ENCODE measurements at places on chromosomes 2 and 18.

- peaks cover 17% of the 10 kb centered on the region for H3K4me1 ChIP-seq
- peaks cover 22% of the 10 kb centered on the region for H3K27me3 ChIP-seq
- H3K4me3 ChIP-seq: no peak overlapping the region
- H3K27ac ChIP-seq: peak overlapping the region; percentile 11
These were observed 4.7 kb upstream of the IL1RL2 start for GRCh38 chr2:102181919-102182635.

GRCh38 chr2:205755923-205756322 lies 73.6 kb downstream of the NRP2 start:
- H3K4me3 ChIP-seq: no peak overlapping the region
- H3K4me1 ChIP-seq: peaks cover 71% of the 10 kb centered on the region
- DNase-seq: no peak

DNA sequence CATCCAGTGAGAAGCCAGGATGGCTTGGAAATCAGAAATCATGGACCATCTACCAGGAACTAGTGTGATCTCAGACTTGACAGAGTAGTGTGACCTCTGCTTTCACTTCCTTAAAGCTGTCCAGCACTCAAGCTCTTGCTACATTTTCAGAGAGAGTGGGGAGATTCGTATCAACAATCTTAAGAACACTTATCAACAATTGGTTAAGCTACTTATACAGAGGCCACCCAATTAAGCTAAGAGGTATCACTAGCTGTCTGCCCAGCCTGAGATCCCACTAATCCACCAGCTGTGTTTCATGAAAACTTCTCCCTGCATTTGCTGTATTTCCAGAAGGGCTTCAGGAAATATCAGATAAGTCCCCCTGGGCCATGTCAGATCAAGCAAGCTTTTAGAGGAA lies 4.2 kb downstream of the RPRM start:
- no peak overlapping the region for H3K4me3 ChIP-seq
- DNase-seq: no peak
- no peaks in the 10 kb centered on the region for H3K36me3 ChIP-seq
- peaks cover 54% of the 10 kb centered on the region for H3K4me1 ChIP-seq
- peaks cover 15% of the 10 kb centered on the region for H3K27me3 ChIP-seq

- DNase-seq: no peak
- H3K4me3 ChIP-seq: no peak overlapping the region
- no peaks in the 10 kb centered on the region for H3K4me1 ChIP-seq
These were observed 243.8 kb downstream of the FAM210A start for GRCh38 chr18:13482618-13482945.

GRCh38 chr2:218010140-218010983 lies 7.6 kb upstream of the TNS1 start:
- peaks cover 38% of the 10 kb centered on the region for H3K4me1 ChIP-seq
- H3K4me3 ChIP-seq: peak overlapping the region; percentile 71
- no peaks in the 10 kb centered on the region for H3K36me3 ChIP-seq
- H3K27me3 ChIP-seq: peaks cover 45% of the 10 kb centered on the region

- no peaks in the 10 kb centered on the region for H3K36me3 ChIP-seq
- peak overlapping the region; percentile 86 for H3K27ac ChIP-seq
- H3K4me3 ChIP-seq: no peak overlapping the region
- H3K4me1 ChIP-seq: peaks cover 17% of the 10 kb centered on the region
- DNase-seq: no peak
These were observed 28.2 kb downstream of the DTNA start for GRCh38 chr18:34738175-34738894.

All from mesothelial cell of epicardium (in vitro differentiated cells).